ENCODE measurements at places on chromosomes 3 and 15. TPM values are rescaled to one million over a fixed set of nuclear protein-coding genes. Genes with fewer than 3 reads are reported as not detected.

The ABHD6 gene
- total RNA-seq: 3.8 TPM

The INKA1 gene
- not detected for total RNA-seq

The GPR87 gene
- total RNA-seq: 0.23 TPM

The ZBTB47 gene
- total RNA-seq: 4.2 TPM

The PCOLCE2 gene
- total RNA-seq: 17.0 TPM

The GOLGA8R gene
- total RNA-seq: 0.31 TPM

DNA sequence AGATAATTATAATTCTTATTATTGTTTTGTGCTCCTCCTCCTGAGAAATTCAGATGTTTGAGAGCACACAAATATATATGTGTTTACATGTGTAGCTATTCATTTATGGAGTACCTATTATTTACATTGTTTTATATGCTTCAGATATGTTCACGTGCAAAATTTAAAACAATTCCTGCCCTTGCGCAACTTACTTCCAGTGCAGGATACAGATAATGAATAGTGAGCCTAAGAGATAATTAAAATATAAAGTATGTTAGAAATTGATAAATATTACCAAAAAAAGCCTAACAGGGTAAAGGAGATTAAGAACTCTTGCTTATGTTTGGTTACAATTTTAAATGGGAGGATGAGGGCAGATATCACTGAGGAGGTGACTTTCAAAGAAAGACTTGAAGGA, 81.7 kb upstream of the DPH6 start:
- no peak overlapping the region for H3K27ac ChIP-seq
- no peaks in the 10 kb centered on the region for H3K36me3 ChIP-seq
- H3K27me3 ChIP-seq: no peaks in the 10 kb centered on the region

DNA sequence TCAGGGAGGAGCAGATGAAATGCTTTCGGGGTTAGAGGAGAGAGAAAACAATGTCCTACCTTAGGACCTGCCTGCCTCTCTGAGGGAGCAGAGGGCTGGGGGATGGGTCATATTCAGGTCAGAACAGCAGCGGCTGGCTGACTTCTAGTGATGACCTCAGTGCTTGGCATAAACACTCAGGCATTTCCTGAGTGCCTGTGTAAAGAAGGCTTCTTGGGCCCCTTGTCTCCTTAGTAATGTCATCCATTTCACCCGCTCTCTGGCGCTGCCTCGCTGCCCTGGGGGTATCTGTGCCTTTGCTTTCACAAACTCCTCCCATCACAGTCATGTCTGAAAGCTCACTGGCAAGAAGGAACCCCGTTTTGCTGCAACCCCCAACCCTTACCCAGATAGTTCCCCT, 82.9 kb upstream of the GSK3B start:
- H3K4me1 ChIP-seq: no peaks in the 10 kb centered on the region
- H3K27me3 ChIP-seq: no peaks in the 10 kb centered on the region
- no peak overlapping the region for H3K27ac ChIP-seq
- no peaks in the 10 kb centered on the region for H3K36me3 ChIP-seq

DNA sequence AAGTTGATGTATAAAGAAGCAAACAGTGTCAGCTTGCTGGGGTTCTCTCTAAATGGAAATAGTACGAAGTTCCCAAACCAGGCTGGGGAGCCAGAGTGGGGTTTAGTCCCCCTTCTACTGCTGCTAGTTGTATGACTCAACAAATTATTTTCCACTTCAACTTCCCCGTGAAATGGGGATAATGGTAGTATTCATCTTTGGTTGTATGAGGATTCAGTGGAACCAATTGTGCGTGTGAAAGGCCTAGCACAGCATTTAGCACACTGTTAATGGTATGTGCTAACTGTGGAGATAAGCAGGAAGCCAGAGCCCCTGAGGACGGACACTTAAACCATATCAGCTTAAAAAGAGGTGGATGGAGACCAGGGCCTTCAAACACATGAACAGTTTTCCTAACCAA, 4.2 kb downstream of the SORD start:
- no peak overlapping the region for H3K4me3 ChIP-seq
- no peak overlapping the region for H3K27ac ChIP-seq
- H3K36me3 ChIP-seq: peaks cover 18% of the 10 kb centered on the region
- no peak for DNase-seq

- DNase-seq: no peak
- no peaks in the 10 kb centered on the region for H3K4me1 ChIP-seq
- peaks cover 10% of the 10 kb centered on the region for H3K36me3 ChIP-seq
- no peak overlapping the region for H3K4me3 ChIP-seq
Observed at GRCh38 chr15:89174476-89174875, 46.9 kb downstream of the RLBP1 start.

GRCh38 chr3:71917545-71917944, 132.6 kb upstream of the PROK2 start:
- H3K36me3 ChIP-seq: no peaks in the 10 kb centered on the region
- H3K27ac ChIP-seq: no peak overlapping the region
- peaks cover 13% of the 10 kb centered on the region for H3K27me3 ChIP-seq
- no peak overlapping the region for H3K4me3 ChIP-seq
- DNase-seq: no peak

DNA sequence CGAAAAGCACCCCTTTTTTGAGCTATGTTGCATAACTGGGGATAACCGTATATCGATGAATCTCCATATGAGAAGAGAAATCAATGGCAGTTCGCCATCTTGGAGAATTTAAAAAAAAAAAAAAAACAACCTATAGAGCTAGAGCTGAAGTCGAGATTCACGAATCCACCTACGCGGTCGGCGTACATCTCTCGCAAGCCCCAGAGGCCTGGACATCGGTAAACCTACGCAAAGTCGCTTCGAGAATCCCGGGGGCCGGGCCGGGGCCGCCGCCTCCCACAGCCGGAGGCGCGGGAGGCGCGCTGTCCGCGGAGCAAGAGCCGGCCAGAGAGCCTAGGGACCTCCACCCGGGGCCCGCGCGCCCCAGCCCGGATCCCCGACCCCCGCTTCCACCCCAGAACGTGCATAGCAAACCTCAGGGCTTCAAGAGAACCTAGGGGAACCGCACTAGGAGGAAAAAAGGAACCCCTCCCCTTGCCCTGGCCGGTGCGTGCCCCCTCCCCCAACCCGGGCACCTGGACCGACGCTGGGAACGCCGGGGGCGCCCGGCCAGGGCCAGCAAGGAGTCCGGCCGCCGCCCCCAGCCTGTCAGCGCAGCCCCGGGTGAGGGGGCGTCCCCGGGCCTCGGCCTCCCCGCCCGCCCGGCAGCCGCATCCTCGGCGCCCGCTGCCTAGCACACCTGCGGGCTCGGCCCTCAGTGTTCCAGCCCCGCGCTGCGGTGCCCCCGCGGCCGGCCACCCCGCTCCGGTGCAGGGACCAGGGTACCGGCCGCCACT, 567 bp downstream of the PFN2 start:
- DNase-seq: peak; percentile 88
- H3K4me1 ChIP-seq: peaks cover 9% of the 10 kb centered on the region
- H3K27me3 ChIP-seq: no peaks in the 10 kb centered on the region

DNA sequence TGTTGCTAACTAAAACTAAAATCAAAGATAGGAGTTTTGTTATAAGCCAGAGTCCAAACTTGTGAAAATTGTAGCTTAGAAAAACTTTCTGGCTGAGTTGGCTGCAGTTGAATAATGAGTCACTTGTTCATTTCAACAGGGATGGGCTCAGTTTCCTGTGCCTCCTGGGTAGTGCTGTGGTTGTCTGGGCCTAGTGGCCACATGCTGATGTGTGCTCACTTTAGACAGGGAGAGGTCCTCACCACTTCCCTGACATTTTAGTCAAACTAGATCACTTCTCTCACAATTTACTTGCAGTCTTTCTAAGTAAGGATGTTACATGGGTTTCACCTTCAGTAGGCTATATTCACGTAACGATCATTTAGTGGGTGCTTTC, 6.3 kb upstream of the UBE2Q2 start:
- no peaks in the 10 kb centered on the region for H3K27me3 ChIP-seq
- H3K36me3 ChIP-seq: no peaks in the 10 kb centered on the region
- no peaks in the 10 kb centered on the region for H3K4me1 ChIP-seq

GRCh38 chr3:149967086-149967685, 3.5 kb downstream of the PFN2 start:
- peaks cover 63% of the 10 kb centered on the region for H3K36me3 ChIP-seq
- peaks cover 7% of the 10 kb centered on the region for H3K4me1 ChIP-seq

DNA sequence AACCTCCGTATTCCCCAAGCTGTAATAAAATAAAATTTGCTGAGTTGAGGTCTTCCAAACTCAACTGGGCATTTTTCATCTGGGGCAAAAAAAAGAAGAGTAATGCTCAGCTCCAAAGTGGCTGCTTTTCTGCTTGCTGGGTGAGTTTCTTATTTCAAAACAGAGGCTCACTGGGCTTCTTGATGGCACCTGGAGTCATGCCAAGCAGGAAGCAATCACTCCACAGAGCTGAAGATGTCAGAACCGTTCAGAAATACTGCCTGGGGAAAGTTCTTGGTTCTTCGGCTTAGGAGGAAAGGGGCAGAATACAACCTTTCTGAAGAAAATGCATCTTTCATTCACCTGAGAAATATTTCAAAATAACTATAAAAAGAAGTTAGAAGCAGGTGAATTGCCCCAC, 4.1 kb downstream of the CCR9 start:
- H3K36me3 ChIP-seq: no peaks in the 10 kb centered on the region
- no peak overlapping the region for H3K4me3 ChIP-seq
- H3K27me3 ChIP-seq: no peaks in the 10 kb centered on the region
- no peak overlapping the region for H3K27ac ChIP-seq

- peaks cover 7% of the 10 kb centered on the region for H3K36me3 ChIP-seq
- H3K4me1 ChIP-seq: peaks cover 27% of the 10 kb centered on the region
- H3K4me3 ChIP-seq: no peak overlapping the region
- no peak for DNase-seq
Observed at GRCh38 chr15:38554354-38554753, 10.3 kb downstream of the RASGRP1 start.

DNA sequence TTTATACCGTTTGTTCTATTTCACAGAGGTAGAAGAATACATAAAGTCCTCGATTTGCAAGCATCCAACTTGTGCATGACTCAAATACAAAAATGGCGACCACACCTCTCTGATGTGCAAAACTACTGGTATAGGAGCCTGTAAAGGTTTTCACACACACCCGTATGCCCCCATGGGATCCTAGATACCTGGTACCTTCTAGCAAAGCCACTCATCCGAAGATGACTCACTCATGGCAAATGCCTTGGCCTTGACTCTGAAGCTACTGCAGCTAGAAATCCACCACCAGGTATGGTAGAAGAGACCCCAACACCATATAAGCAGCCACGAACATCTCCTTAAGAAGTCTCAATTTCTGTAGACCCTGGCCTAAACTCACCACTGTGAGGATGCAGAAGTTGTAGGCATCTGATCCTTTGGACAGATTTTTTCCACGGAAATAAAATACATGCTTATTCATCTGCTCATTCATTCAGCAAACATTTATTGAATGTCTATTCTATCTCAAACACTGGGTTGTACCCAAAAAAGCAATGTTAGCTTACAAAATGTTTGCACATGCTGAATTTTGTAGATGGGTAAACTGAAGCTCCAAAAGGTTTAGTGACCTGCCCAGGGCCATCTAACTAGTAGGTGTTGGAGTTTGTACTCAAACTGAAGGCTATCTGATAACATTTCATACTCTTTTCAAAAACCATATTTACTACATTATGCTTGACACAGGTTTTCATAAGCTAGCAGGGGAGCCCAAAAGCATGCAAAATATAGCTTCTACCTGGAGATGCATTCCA, 158.8 kb downstream of the RORA start:
- H3K4me1 ChIP-seq: no peaks in the 10 kb centered on the region
- no peak overlapping the region for H3K27ac ChIP-seq
- DNase-seq: no peak
- no peaks in the 10 kb centered on the region for H3K36me3 ChIP-seq
- H3K27me3 ChIP-seq: no peaks in the 10 kb centered on the region

- no peak overlapping the region for H3K4me3 ChIP-seq
- no peak for DNase-seq
- H3K27me3 ChIP-seq: no peaks in the 10 kb centered on the region
- no peaks in the 10 kb centered on the region for H3K4me1 ChIP-seq
Observed at GRCh38 chr3:17573396-17573795, 169.0 kb downstream of the TBC1D5 start.

DNA sequence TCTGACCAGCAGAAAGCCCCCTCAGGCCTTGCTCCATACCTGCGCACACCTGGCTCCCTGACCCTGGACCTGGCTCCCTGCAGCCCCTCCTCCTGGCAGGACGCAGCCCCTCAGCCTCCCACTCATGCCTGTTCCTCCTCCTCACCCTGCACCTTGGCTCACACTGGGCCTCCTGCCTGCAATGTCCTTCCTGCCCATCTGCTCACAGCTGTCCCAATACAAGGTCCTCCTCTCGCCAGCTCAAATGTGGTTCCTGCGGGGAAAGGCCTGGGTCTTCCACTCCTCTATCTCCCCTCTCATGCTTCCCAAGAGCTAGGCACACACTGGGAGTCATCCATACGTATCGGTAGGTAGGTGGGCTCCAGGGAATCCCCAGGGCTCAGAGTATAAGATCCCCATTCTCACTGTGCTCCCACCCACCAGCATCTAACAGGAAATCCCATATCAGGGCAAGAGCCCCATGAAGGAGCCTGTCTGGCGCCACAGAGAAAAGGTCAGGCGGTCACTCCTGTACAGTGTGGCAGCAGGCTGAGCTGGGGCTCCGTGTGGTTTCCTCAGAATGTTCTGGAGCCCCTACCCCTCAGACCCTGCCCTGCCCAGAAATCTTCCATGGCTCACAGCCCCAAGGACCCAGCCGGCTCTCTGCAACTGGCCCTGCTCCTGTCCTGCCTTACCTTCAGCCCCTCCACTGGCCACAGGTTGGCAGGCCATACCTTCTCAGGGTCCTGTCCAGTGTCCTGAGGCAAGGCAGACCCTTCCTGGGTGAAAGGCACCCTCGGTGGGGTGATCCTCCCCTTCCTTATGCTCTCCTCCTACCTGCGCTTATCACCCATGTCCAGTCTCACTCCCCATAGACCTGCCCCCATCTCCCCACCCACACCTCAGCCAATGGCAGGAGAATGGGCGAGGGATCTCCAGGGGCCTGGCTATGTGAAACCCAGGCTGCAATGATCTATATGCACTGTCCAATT, 10.9 kb downstream of the PLCD1 start:
- H3K27ac ChIP-seq: no peak overlapping the region
- no peak for DNase-seq
- peaks cover 42% of the 10 kb centered on the region for H3K36me3 ChIP-seq
- H3K27me3 ChIP-seq: no peaks in the 10 kb centered on the region
- no peak overlapping the region for H3K4me3 ChIP-seq

- no peaks in the 10 kb centered on the region for H3K36me3 ChIP-seq
- peak; percentile 64 for DNase-seq
- no peak overlapping the region for H3K4me3 ChIP-seq
- no peak overlapping the region for H3K27ac ChIP-seq
- H3K27me3 ChIP-seq: no peaks in the 10 kb centered on the region
- no peaks in the 10 kb centered on the region for H3K4me1 ChIP-seq
Observed at GRCh38 chr15:62253294-62253693, 88.2 kb upstream of the C2CD4B start.

DNA sequence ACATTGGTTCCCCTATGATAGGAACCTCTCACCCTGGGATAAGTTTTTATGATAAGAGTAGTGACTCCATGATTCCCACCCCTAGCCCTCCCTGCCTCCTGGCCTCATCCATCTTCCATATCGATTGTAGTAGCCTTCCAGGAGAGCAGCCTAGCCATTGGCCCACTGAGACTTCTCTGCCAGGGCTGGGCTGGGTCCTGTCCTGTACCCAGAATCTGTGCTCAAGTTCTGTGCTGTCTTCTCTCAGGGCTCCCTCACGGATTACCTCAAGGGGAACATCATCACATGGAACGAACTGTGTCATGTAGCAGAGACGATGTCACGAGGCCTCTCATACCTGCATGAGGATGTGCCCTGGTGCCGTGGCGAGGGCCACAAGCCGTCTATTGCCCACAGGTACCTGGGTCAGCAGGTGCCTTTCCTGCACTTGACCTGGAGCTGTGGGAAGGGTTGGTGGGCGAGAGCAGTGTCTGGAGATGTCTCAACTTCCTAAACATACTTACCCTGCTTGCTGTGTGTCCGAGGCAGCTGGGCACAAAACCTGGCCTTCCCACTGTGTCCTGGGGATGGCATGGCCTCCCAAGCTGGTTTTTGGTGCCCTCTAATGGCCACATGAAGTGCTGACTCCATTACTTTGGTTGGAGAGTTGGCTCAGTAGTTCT, 16.6 kb upstream of the EXOG start:
- no peaks in the 10 kb centered on the region for H3K4me1 ChIP-seq
- no peaks in the 10 kb centered on the region for H3K27me3 ChIP-seq
- no peak overlapping the region for H3K4me3 ChIP-seq
